Thymus (tissue), 14 donors: ENCODE measurements at places on chromosomes 3 and 15. TPM values are rescaled to one million over a fixed set of nuclear protein-coding genes. Genes with fewer than 3 reads are reported as not detected.

The DAZL gene
- total RNA-seq = 0.19 TPM

GRCh38 chr3:64220161-64220914 is 4.9 kb downstream of the PRICKLE2 start:
- no peak for DNase-seq

DNA sequence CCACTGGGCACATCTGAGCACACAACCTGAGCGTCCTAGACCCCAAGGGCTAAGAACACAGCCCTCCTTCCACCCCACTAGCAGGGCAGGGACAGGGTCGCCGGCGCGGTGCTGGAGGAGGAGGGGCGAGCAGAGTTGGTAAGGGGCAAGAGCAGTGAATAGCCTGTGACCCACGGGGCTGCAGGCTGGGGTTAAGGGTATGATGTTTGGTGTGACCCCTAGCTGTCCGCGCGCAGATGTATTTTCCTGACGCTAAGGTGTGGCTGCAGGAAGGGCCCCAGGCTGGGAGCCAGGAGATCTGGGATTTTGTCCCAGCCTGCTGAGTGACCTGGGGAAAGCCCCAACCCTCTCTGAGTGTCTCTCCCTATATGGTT is 1.3 kb upstream of the C15orf39 start:
- no peak for DNase-seq

- no peak for DNase-seq
Observed at GRCh38 chr3:156161172-156161571, 40.8 kb downstream of the KCNAB1 start.

The CLRN1 gene
- total RNA-seq = under 0.01 TPM

- no peak for DNase-seq
Observed at GRCh38 chr3:64049136-64049535, 25.8 kb upstream of the PSMD6 start.

DNA sequence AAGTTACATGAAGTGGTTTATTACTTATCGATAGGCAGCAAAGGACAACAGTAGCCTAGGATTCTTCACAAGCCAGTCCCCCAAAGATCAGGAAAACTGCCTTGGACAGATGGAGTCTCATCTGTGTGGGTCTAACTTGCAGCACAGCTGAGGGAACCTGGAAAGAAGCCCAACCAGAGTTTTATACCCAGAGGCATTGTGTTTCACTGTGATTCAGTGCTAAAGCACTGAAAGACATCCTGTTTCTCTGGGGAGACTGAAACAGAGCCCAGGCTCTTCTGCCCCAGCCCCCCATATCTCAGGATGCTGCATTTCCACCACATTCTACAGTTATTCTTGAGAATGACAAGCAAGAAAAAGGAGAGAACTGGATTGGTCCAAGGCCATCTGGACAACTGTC is 48.2 kb upstream of the PYDC2 start:
- DNase-seq = no peak
